Bronchial smooth muscle cell (primary cell): ENCODE measurements at places on chromosomes 3 and 15. TPM values are rescaled to one million over a fixed set of nuclear protein-coding genes. Genes with fewer than 3 reads are reported as not detected.

Gene FBXO40
- total RNA-seq = not detected in 2 replicates

Gene KBTBD8
- 0.77 and 1.4 TPM in 2 replicates for total RNA-seq

Gene PLS1
- 0.17 and 0.47 TPM in 2 replicates for total RNA-seq

Gene BCHE
- 0.77 and 10.4 TPM in 2 replicates for total RNA-seq

Gene TPRG1
- 0.32 and 0.34 TPM in 2 replicates for total RNA-seq

Gene MUC20
- 0.60 and 0.95 TPM in 2 replicates for total RNA-seq

Gene EPHA3
- total RNA-seq = 0.09 and 0.16 TPM in 2 replicates

Gene FGD5
- total RNA-seq = 0.16 TPM in 1 of 2 replicates, not detected in the other

Gene TP63
- 0.09 TPM in 1 of 2 replicates, not detected in the other for total RNA-seq

Gene GP9
- not detected in 2 replicates for total RNA-seq

Gene DOCK3
- 0.09 and 0.16 TPM in 2 replicates for total RNA-seq

Gene KY
- 0.69 and 2.2 TPM in 2 replicates for total RNA-seq

Gene PPARG
- 22.4 and 25.3 TPM in 2 replicates for total RNA-seq

Gene C15orf62
- total RNA-seq = under 0.01 TPM in 1 of 2 replicates, not detected in the other

Gene ATP13A4
- 0.86 and 1.3 TPM in 2 replicates for total RNA-seq

Gene ARHGAP11A
- total RNA-seq = 3.3 and 5.4 TPM in 2 replicates

Gene EIF2B5
- total RNA-seq = 29.9 and 32.8 TPM in 2 replicates

Gene PRSS50
- not detected in 2 replicates for total RNA-seq

Gene FILIP1L
- 7.6 and 16.2 TPM in 2 replicates for total RNA-seq

Gene LEKR1
- total RNA-seq = 0.26 and 0.32 TPM in 2 replicates

Gene SMAD3
- 33.7 and 38.5 TPM in 2 replicates for total RNA-seq

Gene BCL6
- total RNA-seq = 10.6 and 15.9 TPM in 2 replicates

Gene STRC
- 0.09 and 0.16 TPM in 2 replicates for total RNA-seq

Gene GATM
- total RNA-seq = 0.16 and 0.17 TPM in 2 replicates

Gene MGLL
- total RNA-seq = 12.8 and 13.6 TPM in 2 replicates

Gene SH2D7
- not detected in 2 replicates for total RNA-seq

Gene DNAH12
- total RNA-seq = under 0.01 TPM in 2 replicates

Gene SPINT1
- total RNA-seq = 0.09 and 0.32 TPM in 2 replicates

Gene SCN11A
- under 0.01 TPM in 1 of 2 replicates, not detected in the other for total RNA-seq
